ENCODE measurements at places on chromosomes 12 and 14.
A peak's percentile ranks its signal among the peaks of the same experiment; 100 is the strongest.

DNA sequence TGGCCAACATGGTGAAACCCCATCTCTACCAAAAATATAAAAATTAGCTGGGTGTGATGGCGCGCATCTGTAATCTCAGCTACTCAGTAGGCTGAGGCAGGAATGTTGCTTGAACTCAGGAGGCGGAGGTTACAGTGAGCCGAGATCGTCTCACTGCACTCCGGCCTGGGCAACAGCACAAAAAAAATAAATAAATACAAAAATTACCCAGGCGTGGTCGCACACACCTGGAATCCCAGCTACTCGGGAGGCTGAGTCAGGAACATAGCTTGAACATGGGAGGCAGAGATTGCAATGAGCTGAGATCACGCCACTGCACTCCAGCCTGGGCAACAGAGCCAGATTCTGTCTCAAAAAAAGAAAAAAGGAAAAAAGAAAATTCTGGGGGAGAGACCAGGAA lies 80.1 kb downstream of the PHETA1 start:
- H3K27ac ChIP-seq = no peak overlapping the region
- H3K4me3 ChIP-seq = no peak overlapping the region
- no peaks in the 10 kb centered on the region for H3K36me3 ChIP-seq
- no peak for DNase-seq
- no peaks in the 10 kb centered on the region for H3K4me1 ChIP-seq

GRCh38 chr12:68474467-68475204 lies 136.1 kb upstream of the RAP1B start:
- no peak overlapping the region for H3K4me3 ChIP-seq
- H3K4me1 ChIP-seq = no peaks in the 10 kb centered on the region
- no peaks in the 10 kb centered on the region for H3K36me3 ChIP-seq

- no peaks in the 10 kb centered on the region for H3K27me3 ChIP-seq
- peaks cover 17% of the 10 kb centered on the region for H3K4me1 ChIP-seq
These were observed 12.1 kb upstream of the NTN4 start for GRCh38 chr12:95802482-95803270.

- no peaks in the 10 kb centered on the region for H3K36me3 ChIP-seq
- H3K4me1 ChIP-seq = no peaks in the 10 kb centered on the region
- H3K27ac ChIP-seq = no peak overlapping the region
- no peaks in the 10 kb centered on the region for H3K27me3 ChIP-seq
- no peak overlapping the region for H3K4me3 ChIP-seq
These were observed 113.7 kb upstream of the RTL1 start for GRCh38 chr14:101017209-101017608.

- H3K4me3 ChIP-seq = no peak overlapping the region
- no peaks in the 10 kb centered on the region for H3K36me3 ChIP-seq
- DNase-seq = peak; percentile 47
- H3K4me1 ChIP-seq = no peaks in the 10 kb centered on the region
These were observed 14.9 kb downstream of the C2CD5 start for GRCh38 chr12:22529281-22530060.

GRCh38 chr12:123250471-123251383 lies 17.5 kb downstream of the MTRFR start:
- H3K36me3 ChIP-seq = no peaks in the 10 kb centered on the region
- H3K27ac ChIP-seq = peak overlapping the region; percentile 95
- peaks cover 10% of the 10 kb centered on the region for H3K4me1 ChIP-seq

GRCh38 chr12:45557016-45557415 lies 172.5 kb upstream of the ARID2 start:
- H3K36me3 ChIP-seq = no peaks in the 10 kb centered on the region
- no peak overlapping the region for H3K27ac ChIP-seq
- no peak overlapping the region for H3K4me3 ChIP-seq
- no peaks in the 10 kb centered on the region for H3K4me1 ChIP-seq

GRCh38 chr12:30926243-30927221 lies at the start of gene TSPAN11:
TSPAN11 (plus strand) TSS chr12:30926748; CDS start chr12:30953992, 27,244 bp downstream.
- H3K27me3 ChIP-seq = peaks cover 32% of the 10 kb centered on the region
- H3K27ac ChIP-seq = peak within 1 kb of the TSS; percentile 90
- H3K36me3 ChIP-seq = no peaks in the 10 kb centered on the region
- H3K4me1 ChIP-seq = peaks cover 15% of the 10 kb centered on the region

DNA sequence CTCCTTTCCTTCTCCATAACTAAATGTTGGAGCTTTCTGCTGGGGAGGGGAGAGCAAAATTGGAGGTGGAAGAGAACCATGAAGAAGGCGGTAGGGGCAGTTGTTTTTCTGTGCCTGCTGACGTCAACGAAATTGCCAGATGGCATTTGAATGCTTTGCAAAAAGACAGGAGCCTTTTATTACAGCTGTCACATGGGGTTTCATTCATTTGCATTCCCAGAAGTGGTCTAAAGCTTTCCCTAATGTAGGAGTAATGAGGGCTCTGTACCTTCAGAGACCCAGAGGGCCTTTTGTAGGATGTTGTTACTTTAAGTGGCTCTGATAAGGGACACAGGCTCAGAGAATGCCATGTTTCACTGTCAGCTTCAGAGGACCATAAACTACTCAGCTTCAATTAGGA lies 107.1 kb upstream of the SLCO1C1 start:
- DNase-seq = no peak
- H3K27me3 ChIP-seq = no peaks in the 10 kb centered on the region
- no peak overlapping the region for H3K4me3 ChIP-seq

- no peak overlapping the region for H3K4me3 ChIP-seq
- no peaks in the 10 kb centered on the region for H3K27me3 ChIP-seq
- DNase-seq = no peak
- H3K4me1 ChIP-seq = no peaks in the 10 kb centered on the region
- no peaks in the 10 kb centered on the region for H3K36me3 ChIP-seq
These were observed 7.0 kb downstream of the TMEM121 start for GRCh38 chr14:105533391-105533790.

- H3K4me3 ChIP-seq = no peak overlapping the region
- peak; percentile 62 for DNase-seq
- H3K27ac ChIP-seq = peak overlapping the region; percentile 87
- H3K36me3 ChIP-seq = peaks cover 2% of the 10 kb centered on the region
- H3K27me3 ChIP-seq = no peaks in the 10 kb centered on the region
- H3K4me1 ChIP-seq = peaks cover 23% of the 10 kb centered on the region
These were observed 10.9 kb downstream of the DCP1B start for GRCh38 chr12:1993341-1993740.

GRCh38 chr12:28173440-28173839 lies 16.8 kb upstream of the CCDC91 start:
- no peak overlapping the region for H3K27ac ChIP-seq
- no peaks in the 10 kb centered on the region for H3K36me3 ChIP-seq
- no peaks in the 10 kb centered on the region for H3K4me1 ChIP-seq
- no peak overlapping the region for H3K4me3 ChIP-seq
- no peaks in the 10 kb centered on the region for H3K27me3 ChIP-seq

DNA sequence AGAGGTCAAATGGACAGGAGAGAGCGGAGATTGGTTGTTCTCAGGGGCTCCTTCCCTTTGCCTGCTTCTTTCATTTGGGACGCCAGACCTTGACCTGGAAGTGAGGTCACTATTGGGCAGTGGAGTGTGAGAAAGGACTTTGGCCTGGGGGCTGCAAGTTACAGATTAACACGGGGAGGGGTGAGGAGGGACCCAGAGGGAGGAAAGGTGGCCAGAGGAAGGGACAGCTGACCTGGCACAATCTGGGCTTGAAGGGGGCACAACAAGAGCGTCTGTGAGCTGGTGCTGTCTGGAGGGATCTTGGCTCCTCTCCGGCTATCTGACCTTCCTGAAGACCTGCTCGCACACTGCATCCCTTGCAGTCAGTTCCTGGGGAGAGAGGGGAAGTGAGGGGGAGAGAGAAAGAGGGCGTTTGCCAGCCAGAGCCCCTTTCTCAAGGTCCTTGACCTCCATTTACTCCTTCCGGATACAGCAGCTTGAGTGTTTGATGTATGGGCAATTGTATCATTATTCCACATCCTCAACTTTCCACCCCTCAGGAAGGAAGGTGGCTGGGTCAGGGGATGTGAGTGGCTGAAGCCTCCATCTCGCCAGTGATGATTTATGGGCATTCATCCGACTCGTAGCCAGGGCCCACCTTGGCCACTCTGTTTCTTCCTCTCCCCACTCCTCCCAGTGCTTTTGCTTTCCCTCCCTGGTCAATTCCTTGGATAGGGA lies 4.7 kb downstream of the RBP5 start:
- H3K27me3 ChIP-seq = no peaks in the 10 kb centered on the region
- no peaks in the 10 kb centered on the region for H3K4me1 ChIP-seq
- H3K27ac ChIP-seq = peak overlapping the region; percentile 57
- H3K4me3 ChIP-seq = no peak overlapping the region

DNA sequence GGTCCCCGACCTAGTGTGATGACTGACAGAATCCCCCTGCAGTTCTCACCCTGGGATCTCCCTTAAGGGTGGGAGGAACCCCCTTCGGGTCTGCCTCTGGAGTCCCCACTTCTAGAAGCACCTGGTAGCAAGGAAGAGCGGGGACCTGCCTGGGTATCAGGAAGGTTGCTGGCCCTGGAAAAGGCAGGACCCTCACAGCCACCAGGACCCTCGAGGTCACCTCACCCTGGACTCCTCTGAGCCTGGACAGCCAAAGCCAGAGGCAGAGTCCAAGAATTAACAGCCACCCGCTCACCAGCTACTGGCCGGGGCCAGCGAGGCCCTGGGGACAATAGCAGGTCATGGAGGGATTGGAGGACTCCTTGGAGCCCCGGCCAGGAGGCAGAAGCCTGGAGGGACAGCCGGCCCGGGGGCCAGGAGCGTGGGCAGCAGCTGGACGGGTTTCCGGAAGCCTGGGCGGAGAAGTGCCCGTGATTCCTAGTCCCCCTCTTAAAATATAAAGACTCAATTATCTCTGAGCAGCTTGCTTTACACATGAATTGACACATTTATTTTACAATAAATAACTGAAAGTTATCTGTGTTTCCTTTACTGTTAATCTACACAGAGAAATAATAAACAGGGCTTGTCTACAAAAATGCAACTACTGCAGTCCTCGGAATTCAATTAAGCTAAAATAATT lies 17.5 kb downstream of the BCL11B start:
- no peak overlapping the region for H3K4me3 ChIP-seq
- H3K36me3 ChIP-seq = no peaks in the 10 kb centered on the region
- no peak for DNase-seq
- no peaks in the 10 kb centered on the region for H3K27me3 ChIP-seq
- H3K27ac ChIP-seq = no peak overlapping the region
- H3K4me1 ChIP-seq = no peaks in the 10 kb centered on the region

- no peaks in the 10 kb centered on the region for H3K27me3 ChIP-seq
- DNase-seq = no peak
- H3K36me3 ChIP-seq = no peaks in the 10 kb centered on the region
- H3K27ac ChIP-seq = no peak overlapping the region
- no peak overlapping the region for H3K4me3 ChIP-seq
- no peaks in the 10 kb centered on the region for H3K4me1 ChIP-seq
These were observed 921.8 kb downstream of the BCL11B start for GRCh38 chr14:98350213-98350612.

DNA sequence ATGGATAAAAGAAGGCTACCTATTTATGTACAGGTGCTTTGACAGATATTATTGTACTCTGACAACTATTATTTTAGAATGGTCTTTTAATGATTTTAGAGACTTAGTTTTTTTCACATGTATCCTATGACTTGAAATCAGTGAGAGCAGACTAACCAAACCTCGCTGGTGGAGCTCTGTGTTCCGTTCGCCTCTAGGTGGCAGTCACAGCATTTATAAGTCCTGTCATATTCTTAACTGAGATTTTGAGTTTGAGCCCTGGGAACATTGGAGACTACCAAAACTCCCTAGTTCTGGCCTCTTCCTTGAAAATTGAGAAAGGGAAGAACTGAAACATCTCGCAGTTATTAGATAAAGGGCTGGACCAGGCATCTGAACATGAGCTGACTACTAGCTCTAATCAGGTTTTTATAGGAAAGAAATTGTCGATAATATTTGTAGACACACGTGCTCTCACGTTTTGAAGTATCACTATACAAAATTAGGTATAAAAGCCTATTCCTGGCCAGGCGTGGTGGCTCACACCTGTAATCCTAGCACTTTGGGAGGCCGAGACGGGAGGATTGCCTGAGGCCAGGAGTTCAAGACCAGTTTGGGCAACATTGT lies 48.3 kb downstream of the TTLL5 start:
- peak; percentile 90 for DNase-seq
- H3K27ac ChIP-seq = no peak overlapping the region
- H3K4me3 ChIP-seq = no peak overlapping the region
- no peaks in the 10 kb centered on the region for H3K27me3 ChIP-seq
- H3K4me1 ChIP-seq = peaks cover 17% of the 10 kb centered on the region

DNA sequence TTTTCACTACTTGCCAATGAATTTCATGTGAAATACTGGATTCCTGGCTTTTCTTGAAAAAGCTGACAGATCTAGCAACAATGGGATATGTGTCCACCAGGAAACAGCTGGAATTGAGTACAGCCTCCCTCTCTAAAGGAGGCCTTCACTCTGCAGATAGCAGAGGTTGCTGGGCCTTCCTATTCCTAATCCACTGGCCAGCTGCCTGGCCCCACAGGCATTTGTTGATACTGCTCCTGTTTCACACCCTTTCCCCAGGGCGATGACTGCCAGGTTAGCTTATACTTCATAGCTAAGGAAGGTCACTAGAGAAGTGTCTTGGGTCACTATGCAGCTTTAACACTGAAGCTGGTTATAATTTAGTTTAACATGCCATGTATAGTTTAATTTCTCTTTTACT lies 87.5 kb upstream of the PDZRN4 start:
- DNase-seq = no peak
- no peaks in the 10 kb centered on the region for H3K4me1 ChIP-seq
- H3K4me3 ChIP-seq = no peak overlapping the region
- H3K36me3 ChIP-seq = no peaks in the 10 kb centered on the region
- H3K27ac ChIP-seq = no peak overlapping the region

GRCh38 chr14:25750436-25750835 lies 700.5 kb upstream of the STXBP6 start:
- no peaks in the 10 kb centered on the region for H3K4me1 ChIP-seq
- H3K27ac ChIP-seq = no peak overlapping the region
- no peak overlapping the region for H3K4me3 ChIP-seq
- no peaks in the 10 kb centered on the region for H3K36me3 ChIP-seq
- DNase-seq = no peak

- no peaks in the 10 kb centered on the region for H3K4me1 ChIP-seq
- H3K27me3 ChIP-seq = no peaks in the 10 kb centered on the region
- no peak overlapping the region for H3K27ac ChIP-seq
- no peak overlapping the region for H3K4me3 ChIP-seq
- no peaks in the 10 kb centered on the region for H3K36me3 ChIP-seq
These were observed 308.1 kb downstream of the RPAP3 start for GRCh38 chr12:47397664-47398281.

GRCh38 chr14:100894416-100894815 lies 9.1 kb downstream of the RTL1 start:
- no peak for DNase-seq
- H3K36me3 ChIP-seq = no peaks in the 10 kb centered on the region
- H3K27ac ChIP-seq = no peak overlapping the region
- H3K27me3 ChIP-seq = no peaks in the 10 kb centered on the region

- no peaks in the 10 kb centered on the region for H3K27me3 ChIP-seq
- no peak for DNase-seq
- H3K4me1 ChIP-seq = no peaks in the 10 kb centered on the region
- no peak overlapping the region for H3K27ac ChIP-seq
- H3K36me3 ChIP-seq = no peaks in the 10 kb centered on the region
These were observed 1277.3 kb downstream of the SLC16A7 start for GRCh38 chr12:60872850-60873713.

- no peak for DNase-seq
- H3K4me3 ChIP-seq = no peak overlapping the region
These were observed 89.0 kb downstream of the SETD3 start for GRCh38 chr14:99391671-99392070.

- no peak overlapping the region for H3K27ac ChIP-seq
- H3K27me3 ChIP-seq = peaks cover 4% of the 10 kb centered on the region
- no peak overlapping the region for H3K4me3 ChIP-seq
These were observed 54.2 kb downstream of the CHST11 start for GRCh38 chr12:104510873-104511440.
